ENCODE measurements at places on chromosomes 5 and 9.

DNA sequence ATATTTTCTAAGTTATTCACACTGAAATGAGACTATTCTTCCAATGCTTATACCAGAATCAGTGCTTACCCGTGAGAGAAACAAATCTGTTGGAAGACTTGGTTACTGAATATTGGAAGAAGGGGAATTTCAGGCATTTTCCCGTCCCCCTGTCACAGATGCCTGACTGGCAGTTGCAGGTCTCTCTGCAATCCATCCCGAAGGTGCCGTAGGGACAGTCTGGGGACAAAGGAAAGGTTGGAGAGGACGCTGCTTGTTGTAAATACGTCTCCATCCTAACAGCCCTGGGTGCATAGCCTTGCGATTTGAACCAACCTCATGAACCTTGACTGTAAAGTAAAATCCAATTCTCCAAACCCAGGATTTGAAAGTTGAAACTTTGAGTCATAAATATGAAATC, 3.5 kb downstream of the ESM1 start:
- no peak for DNase-seq

DNA sequence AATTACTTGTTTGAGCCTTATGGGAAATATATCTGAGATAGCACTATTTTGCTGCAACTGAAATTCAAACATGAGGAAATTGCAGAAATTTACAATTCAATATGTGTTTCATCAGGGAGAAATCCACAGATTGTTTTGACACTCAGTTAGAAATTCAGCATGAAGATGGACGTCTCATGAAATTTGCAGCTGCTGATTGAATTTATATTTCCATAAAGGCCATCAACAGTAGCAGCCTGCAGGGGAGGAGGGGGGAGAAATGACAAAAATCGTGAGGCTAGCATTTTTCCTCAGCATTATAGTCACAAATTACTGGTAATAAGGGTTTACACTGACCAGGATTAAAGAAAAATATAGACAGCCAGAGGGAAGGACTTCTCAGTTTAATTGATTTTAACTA, 81.0 kb downstream of the NDUFAF2 start:
- no peak for DNase-seq

- no peak for DNase-seq
Observed at GRCh38 chr5:84816746-84817547, 432.3 kb upstream of the EDIL3 start.

DNA sequence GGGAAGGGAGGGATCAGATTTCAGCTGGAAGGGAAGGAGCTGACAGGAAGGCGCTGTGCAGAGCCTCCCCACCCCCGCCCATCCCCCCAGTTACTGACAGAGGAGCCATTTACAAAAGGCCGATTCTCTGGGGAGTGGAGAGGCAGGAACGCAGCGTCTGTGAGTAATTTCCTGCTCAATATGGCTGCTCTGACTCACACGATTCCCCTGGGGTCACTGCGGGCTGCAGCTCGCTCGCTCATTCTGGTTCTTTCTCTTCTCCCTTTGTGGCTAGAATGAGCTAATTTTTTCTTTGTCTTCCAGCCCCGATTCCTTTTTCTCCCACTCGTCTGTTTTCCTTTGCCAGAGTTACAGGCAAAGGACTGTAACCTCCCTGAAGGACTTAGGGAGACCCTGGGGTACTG, 28.8 kb downstream of the PTPA start:
- peak; percentile 81 for DNase-seq

- no peak for DNase-seq
Observed at GRCh38 chr9:130565792-130566191, 13.6 kb upstream of the FUBP3 start.

DNA sequence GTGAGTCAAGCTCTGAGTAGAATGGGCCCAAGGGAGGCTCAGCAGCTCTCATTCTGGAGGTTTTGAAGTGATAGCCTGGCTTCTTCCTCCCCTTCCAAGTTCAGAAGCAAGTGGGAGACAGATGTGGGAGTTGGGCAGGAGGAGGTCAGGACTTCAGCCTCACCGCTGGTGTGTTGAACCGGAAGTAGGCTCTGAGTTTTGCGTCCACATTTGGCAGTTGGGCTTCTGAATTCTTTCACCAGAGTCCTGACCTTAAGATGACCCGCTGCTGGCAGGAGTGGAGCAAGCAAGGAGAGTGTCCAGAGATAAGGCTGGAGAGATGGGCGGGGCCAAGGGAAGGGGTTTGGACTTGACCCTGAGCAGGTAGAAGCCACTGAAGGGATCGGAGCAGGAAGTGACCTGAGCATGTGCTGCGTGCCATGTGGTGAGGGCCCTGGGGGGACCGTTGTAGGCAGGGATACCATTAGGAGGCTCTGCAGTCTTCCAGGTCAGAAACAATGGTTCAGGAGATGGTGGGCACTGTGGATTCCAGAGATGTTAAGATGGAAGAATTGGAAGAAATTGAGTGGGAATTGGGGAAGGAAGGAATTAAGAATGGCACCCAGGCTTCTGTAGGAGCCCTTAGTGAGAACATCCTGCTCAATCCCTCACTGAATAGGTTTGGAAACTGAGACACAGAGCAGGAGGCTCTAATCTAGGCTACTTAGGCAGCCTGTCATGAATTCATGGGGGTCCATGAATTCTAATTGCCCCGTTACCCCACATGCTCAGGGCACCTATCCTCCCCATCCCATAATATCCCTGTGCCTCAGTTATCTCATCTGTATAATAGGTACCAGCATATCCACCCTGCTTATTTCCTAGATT, 25.9 kb downstream of the GALNT12 start:
- DNase-seq = no peak

DNA sequence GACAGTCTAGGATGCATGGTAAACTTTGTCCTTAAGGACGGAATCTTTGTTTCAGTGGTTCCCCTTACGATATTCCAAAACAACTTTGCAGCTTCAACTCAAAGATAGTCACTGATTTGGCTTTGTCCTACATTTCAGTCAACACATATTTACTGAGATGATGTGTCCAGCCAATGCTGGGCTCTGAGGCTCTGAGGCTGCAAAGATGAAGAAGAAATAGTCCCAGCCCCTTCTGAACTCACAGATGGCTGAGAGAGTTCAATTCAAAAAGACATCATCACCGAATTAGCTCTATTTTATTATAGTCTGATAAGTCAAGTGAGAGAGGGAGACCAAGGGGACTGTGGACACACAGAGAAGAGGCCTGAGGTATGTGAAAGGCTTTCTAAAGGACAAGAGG, 544.0 kb downstream of the ACTL7B start:
- DNase-seq = no peak

DNA sequence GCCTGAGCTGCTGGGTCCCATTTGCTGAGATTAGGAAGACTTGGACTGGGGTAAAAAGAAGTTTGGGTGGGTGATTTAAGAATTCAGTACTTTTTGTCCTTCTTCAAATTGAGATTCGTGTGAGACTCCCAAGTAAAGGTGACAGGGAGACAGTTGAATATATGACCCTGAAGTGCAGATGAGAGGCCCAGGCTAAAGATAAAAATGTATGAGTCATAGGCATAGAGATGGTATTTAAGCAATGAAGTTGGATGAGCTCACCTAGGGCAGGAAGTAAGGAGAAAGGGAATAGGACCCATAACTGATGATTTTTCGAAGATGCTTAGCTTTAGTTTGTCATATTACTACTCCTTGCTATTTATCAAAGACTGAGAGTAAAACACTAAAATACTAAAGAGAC, 255.9 kb upstream of the ADRA1B start:
- DNase-seq = no peak

- DNase-seq = no peak
Observed at GRCh38 chr5:41335596-41336181, 122.4 kb upstream of the C6 start.

- DNase-seq = no peak
Observed at GRCh38 chr5:131206772-131207171, 36.0 kb downstream of the LYRM7 start.

GRCh38 chr5:168843277-168844015, 264.3 kb upstream of the PANK3 start:
- no peak for DNase-seq

GRCh38 chr9:110638381-110638954, 30.1 kb upstream of the MUSK start:
- DNase-seq = no peak

- no peak for DNase-seq
Observed at GRCh38 chr9:105735366-105735765, 41.0 kb downstream of the TMEM38B start.

- peak; percentile 78 for DNase-seq
Observed at GRCh38 chr9:132411091-132411508, 1.1 kb downstream of the CFAP77 start.

DNA sequence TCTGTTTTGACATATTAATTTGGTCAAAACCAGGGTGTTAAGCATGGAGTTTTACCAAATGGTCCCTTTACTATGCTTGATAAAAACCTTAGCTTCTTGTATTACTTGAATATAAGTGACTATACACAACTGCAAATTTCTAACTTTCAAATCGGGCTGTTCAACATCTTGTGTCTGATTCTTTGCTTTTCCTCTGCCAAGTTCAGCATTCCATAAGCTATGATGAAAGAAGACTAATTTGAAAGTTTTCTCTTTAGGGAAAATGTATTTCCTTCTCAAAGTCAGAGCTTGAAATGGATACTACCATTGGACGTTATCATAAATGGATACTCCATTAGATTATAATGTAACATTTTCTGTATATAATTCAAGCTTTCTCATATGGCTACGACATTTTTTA, 792.9 kb downstream of the EFNA5 start:
- DNase-seq = no peak

DNA sequence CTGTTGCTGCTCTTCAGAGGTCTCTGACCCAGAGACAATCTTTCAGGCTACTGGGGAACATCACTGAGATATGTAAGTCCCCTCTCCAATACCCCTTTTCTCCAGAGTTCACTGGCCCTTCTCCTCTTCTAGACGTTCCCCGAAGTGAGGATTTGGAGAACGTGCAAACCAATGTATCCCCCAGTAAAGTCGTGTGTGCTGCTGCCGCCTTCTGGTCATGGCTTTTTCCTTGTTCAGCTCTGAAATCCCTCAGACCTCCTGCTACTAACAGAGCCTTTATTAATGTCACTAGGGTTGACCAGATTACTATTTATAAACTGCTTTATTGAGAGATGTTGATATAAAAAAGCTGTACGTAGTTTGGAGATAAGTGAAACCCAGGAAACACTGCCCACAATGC, 1028.6 kb downstream of the CDH9 start:
- no peak for DNase-seq

DNA sequence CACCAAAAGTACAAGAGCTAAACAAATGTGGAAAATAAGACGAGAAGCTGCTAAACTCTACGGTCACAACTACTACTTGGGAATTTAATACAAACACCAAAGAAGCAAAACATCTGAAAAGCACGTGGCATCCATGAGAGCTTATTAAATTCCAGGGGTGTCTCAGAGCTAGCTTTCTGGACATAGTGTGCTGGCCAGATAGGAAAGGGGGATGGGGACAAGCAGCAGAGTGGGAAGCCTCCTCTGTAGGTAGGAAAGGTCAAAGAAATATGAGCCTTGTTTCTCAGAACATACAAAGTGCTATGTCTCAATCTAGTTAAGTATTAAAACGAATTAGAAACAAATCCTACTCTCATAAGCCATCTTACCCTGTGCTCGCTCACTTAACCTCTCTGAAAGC, 51.3 kb upstream of the GOLPH3 start:
- no peak for DNase-seq

GRCh38 chr5:122252319-122252718, 59.7 kb upstream of the SNCAIP start:
- DNase-seq = no peak

- DNase-seq = no peak
Observed at GRCh38 chr9:89409466-89409865, 88.4 kb downstream of the SEMA4D start.

DNA sequence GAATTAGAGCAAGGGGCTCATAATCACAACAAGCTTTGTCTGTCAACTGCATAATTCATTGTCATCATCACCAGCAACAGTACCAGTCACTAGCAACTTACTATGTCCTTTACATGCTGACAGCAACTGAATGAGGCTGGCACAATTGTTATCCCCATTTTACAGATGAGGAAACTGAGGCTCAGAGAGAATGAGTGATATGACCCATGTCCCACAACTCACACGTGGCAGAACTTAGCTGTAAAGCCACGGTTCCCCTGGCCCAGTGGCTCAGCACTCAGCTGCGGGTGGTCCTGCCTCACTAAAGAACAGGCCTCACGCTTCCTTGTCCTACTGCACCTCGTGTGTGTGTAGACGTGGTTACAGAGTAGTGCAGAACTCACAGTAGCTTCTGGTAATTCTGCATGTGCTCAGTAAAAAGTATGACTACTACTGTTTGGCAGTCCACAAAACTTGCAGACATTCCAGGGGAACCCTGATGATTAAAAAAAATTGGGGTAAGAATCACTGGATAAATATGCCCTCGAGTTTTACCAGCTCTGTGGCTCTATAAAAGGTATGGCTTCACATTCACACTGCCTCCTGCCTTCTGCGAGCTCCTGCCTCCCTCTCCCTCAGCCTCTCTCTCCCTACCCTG, 30.2 kb downstream of the AFAP1L1 start:
- no peak for DNase-seq

Data from CD4-positive, alpha-beta T cell treated with Interleukin-1 beta for 1 hour (primary cell).